ENCODE measurements at places on chromosomes 3 and 15.

DNA sequence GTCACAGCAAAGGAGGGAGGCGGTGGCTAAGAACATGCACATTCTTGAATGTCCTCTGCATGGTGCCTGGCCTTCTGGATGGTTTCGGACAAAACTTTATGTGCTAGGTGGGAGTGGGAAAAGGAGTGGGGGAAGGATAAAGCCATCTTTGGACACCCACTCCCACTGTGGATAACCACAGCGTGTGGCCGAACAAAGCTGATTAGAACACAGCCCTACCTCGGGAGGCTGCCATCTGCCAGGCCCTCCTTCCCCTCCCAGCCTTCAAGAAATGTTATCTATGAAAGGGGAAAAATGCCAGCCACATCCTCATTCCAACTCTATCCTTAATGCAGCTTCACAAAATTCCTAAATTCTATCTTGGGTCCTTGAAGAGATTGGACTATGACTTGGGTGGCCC lies 18.8 kb downstream of the AMOTL2 start:
- DNase-seq, result no peak

GRCh38 chr3:156606729-156607128 lies 51.8 kb upstream of the SSR3 start:
- DNase-seq, result no peak

GRCh38 chr3:62368705-62369475 lies 4.5 kb downstream of the FEZF2 start:
- DNase-seq, result no peak

DNA sequence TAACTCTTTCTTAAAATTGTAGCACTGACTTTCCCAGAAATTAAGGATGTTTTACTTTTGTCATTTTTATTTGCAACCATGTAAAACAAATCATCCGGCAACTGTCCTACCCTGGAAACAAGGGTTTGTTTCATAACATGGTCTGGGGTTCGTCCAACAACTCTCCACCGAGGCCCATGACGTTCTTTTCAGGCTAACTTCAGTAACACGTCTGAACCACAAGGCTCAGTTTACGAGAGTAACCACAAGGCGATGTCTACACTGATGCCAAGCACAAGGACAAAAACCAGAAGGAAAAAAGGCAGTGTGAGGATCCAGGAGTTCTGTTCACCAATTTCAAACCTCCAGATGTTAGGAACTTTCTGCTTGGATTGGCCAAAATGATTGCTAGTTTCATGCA lies 546.1 kb downstream of the NTRK3 start:
- no peak for DNase-seq

- DNase-seq, result no peak
These were observed 842 bp downstream of the FSTL1 start for GRCh38 chr3:120449701-120450599.

Measured in CD4-positive, alpha-beta T cell treated with Interleukin-15 for 1 hour (primary cell).